ENCODE measurements at places on chromosomes 16 and 17.

DNA sequence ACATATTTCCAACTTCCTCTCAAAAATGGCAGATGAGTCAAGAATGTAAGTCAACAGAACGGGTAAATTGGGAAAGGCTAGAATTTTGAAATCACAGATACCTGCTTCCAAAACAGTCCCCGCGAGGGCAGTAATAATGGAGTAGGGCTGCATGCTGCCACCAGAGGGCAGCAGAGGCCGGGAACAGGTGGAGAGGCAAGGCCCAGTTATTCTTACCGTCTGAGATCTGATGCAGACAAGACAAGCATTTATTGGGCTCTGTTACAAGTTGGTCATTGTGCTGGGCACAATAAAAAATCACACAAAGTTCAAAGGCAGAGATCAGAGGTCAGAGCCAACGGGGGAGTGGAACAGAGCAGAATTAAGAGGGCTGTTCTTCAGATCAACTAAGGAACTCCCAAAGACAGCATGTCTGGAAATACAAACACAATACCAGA is 8.8 kb upstream of the MLKL start:
- peak; percentile 67 for DNase-seq

DNA sequence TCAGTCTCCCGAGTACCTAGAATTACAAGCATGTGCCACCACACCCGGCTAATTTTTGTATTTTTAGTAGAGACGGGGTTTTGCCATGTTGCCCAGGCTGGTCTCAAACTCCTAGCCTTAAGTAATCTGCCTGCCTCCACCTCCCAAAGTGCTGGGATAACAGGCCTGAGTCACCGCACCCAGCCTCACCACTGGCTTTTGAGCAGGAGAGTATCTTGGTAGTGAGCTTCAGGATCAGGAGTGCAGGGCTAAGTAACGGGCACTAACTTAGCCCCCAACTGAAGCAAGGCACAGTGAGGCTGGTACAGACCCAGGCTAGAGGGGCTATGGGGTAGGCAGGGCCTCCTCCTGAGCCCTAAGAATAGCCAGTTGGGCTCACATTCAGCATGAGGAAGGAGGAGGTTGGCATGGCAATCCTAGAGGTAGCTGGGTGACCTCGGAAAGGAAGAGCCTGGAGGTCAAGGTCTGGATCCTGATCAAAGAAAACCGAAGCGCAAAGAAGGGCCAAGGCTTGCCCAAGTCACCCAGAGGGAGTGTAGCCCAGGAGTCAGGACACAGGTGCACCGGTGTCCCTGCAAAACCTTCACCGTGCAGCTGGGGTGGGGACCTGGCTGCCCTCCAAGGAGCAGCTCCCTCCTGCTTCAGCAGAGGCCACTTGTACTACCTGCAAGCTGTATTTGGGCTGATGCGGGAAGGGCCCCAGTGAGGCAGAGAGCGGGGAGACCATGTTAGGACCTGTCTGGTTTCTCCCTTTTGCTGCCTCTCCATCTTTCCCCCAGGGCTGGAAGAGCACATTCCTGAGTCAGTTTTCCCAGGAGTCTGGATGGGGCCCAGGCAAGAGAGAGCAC is 1.3 kb upstream of the ADGRG5 start:
- no peak for DNase-seq

DNA sequence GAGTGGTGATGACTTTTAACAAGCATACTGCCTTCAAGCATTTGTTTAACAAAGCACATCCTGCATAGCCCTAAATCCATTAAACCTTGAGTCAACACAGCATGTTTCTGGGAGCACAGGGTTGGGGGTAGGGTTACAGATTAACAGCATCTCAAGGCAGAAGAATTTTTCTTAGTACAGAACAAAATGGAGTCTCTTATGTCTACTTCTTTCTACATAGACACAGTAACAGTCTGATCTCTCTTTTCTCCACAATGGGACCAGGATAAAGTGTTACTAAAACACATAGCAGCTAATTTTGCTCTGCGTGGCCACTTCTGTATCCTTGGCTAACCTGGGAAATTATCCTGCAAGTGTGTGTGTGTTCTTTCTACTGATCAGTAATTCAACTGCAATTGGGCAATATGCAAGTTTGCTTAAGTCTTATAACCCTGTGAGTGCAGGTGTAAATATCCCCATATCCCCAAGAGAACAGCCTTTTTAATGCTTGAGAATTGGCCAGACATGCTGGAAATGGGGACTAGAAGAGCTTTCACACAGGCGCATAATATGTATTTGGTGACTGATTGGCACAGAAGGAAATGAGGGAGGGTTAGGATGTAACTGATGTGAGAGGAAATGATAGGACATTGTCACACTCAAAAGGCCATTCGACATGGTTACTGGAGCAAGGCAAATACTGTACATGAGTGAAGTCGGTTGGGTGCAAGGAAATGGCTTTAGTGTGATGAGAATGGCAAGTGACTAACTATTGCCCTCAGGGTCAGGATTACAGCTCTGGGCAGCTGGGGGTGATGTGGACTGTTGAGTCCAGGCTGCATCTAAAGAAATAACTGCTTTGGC is 10.8 kb upstream of the ANKS4B start:
- no peak for DNase-seq

GRCh38 chr17:12620200-12620720 is 45.4 kb upstream of the MYOCD start:
- no peak for DNase-seq

DNA sequence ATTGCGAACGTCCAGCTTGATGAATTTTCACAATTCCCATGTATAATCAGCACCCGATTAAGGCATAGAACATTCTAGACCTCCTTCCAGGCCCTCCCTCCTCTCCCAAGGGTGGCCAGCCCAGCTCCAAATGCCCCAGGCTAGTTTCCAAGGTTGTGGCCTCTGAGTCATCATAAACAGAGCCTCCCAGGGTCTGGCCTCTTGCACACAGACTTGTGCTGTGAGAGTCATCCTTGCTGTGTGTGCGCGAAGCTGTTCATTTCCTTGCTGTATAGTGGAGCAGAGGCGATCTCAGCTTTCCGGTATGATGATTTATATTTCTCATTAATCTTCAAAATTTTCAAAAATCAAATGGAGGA is 20.5 kb upstream of the JPH3 start:
- no peak for DNase-seq

- no peak for DNase-seq
Measured at GRCh38 chr17:34285286-34285792, at the start of gene CCL11. CCL11 (plus strand) TSS chr17:34285742; CDS start chr17:34285809, 67 bp downstream.

DNA sequence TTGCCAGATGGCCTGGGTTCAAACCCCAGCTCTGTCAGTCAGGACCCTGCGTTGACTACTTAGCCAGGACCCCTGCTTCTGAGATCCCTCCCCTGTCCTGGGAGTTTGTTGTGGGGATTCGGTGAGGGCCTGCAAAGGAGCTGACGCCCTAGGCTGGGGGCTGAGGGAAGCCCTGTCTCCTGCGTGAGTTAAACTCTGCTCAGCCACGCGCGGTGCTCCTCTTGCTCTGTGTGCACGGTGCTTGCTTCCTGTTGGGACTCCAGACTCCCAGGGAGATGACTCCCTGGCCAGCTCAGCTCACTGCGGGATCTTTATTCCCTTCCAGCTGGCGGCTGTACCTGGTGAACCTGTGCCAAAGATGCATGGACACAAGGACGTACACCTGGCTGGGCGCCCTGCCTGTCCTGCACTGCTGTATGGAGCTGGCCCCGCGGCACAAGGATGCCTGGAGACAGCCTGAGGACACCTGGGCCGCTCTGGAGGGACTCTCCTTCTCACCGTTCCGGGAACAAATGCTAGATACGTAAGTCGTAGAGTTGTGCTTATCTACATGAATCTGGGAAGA is 37.4 kb downstream of the RNF213 start:
- no peak for DNase-seq

DNA sequence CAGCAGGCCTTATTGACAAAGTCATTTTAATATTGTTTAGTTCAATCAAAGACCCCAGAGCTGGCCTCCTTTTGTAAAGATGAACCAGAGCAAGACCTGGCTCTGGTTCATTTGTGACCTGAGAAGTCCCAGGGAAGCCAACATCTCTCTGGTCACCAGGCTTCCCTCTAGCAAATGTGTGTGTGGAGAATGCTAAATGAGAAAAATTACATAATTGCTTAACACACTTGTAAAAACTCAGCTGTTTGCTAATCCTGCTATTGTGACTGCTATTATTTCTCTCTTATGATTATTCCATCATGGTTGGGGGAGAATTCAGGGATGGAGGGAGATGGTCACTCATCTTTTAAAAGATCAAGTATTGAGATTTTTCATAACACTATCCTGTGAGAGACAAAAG is 94.3 kb upstream of the CLEC3A start:
- no peak for DNase-seq

- DNase-seq: no peak
Measured at GRCh38 chr17:82353484-82353883, 5.6 kb upstream of the TEX19 start.

- DNase-seq: peak; percentile 27
Measured at GRCh38 chr17:64491034-64491860, 5.6 kb downstream of the POLG2 start.

- no peak for DNase-seq
Measured at GRCh38 chr16:67166598-67167168, 2.1 kb downstream of the HSF4 start.

- DNase-seq: peak; percentile 70
Measured at GRCh38 chr17:45132572-45133463, 503 bp upstream of the PLCD3 start.

- DNase-seq: no peak
Measured at GRCh38 chr17:8210761-8211458, 535 bp upstream of the AURKB start.

DNA sequence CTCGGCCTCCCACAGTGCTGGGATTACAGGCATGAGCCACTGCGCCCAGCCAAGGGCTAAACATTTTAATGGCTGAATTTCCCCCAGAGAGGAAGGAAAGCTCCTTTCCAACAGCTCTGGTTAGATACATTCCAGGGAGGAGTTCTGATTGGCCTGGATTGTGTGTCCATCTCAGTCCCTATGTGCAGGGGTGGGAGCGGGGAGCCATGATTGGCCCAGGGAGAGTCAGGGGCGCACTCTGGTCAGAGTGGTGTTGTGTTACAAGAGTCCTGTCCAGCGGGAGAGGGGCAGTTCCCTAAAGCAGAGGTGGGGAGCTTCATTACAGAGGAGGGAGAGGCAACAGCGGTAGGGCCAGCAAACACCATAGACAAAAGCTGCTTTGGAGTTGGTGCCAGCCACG is 75.0 kb downstream of the RAP1GAP2 start:
- DNase-seq: no peak

- no peak for DNase-seq
Measured at GRCh38 chr17:39641883-39642282, 4.9 kb downstream of the STARD3 start.

- no peak for DNase-seq
Measured at GRCh38 chr17:27530764-27531391, 74.6 kb downstream of the KSR1 start.

- no peak for DNase-seq
Measured at GRCh38 chr17:50279639-50280038, 5.4 kb downstream of the TMEM92 start.

GRCh38 chr17:42038221-42038973 is 12.0 kb downstream of the C17orf113 start:
- DNase-seq: no peak

DNA sequence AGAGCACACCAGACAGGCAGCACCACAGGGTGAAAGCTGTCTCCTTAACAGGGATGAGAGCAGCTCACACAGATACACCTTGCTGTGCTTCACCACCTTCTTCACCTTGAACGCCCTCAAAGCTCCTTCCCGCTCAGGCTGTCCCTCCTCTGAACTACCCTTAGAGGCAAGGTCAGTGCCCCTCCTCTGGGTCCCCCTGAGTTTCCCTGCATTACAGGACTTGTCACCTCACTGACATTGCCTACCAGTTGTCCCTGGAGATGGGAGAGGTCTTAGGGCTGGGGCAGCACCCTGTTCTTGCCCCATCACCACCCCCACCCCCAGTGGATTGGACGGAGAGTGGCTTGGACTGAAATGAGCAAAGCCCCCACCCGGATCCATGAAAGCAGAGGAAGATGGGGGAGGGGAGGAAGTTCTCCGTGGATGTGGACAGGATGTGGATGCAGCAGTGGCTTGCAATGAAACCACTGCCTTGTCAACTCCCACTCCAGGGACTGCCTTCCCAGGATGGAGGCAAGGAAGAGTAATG is 73.2 kb upstream of the CDH5 start:
- DNase-seq: no peak

DNA sequence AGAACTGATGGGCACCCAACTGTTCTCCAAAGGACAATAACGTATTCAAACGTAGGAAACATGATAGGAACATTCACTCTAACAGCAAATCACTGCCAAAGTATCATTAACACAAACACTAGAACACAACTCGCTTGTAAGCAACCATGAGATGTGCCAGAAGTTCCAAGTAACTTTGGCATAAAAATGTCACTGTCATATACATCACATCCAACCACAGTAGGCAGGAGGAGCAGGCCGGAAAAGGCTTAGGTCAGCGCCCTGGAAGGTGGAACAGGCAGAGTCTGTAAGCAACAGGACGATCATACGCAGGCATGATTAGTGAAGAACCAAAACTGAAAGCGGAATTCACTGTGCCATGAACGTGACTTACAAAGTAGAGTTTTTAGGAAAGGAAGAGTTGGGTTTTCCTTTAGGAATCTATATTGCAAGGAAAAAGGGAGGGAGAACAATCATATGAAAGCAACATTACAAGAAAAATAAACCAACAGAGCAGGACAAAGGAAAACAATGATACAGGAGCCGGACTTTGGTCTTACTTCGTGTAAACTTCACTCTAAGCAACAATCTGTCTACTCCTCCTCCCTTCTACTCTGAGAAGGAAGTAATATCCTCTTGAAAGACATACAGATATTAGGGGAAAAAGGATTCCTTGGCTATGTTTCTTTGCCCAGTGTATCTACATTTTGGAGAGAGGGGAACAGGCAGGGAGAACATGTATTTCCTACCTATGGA is 52.3 kb downstream of the YWHAE start:
- DNase-seq: no peak

- no peak for DNase-seq
Measured at GRCh38 chr17:4846635-4847390, 13.7 kb downstream of the MINK1 start.

GRCh38 chr16:79607587-79607986 is 7.0 kb upstream of the MAF start:
- DNase-seq: no peak

All from CD8-positive, alpha-beta memory T cell (primary cell).